Stimulated activated naive CD8-positive, alpha-beta T cell treated with anti-CD3 and anti-CD28 coated beads, Interleukin-15, amount 100 ng/mL, for 72 hours (primary cell): ENCODE measurements at places on chromosomes 4 and X.

DNA sequence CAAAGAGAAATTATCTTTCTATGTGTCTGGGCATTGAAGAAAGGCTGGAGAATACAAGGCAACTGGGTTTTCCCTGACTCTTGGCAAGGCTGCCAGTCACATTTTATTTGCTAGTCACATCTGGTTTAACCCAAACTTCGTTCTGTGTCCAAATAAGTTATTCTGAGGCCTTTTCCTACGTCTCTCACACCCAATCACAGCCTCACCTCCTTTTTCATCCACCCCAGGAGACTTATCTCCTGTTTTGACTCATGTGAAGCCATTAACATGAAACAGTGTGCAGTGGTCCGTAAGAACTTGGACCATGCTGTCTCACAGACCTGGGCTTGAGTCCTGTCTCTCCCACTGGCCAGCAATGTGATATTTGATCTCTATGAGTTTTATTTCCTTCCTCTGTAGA lies 59.3 kb downstream of the CNGA2 start:
- no peak for DNase-seq

DNA sequence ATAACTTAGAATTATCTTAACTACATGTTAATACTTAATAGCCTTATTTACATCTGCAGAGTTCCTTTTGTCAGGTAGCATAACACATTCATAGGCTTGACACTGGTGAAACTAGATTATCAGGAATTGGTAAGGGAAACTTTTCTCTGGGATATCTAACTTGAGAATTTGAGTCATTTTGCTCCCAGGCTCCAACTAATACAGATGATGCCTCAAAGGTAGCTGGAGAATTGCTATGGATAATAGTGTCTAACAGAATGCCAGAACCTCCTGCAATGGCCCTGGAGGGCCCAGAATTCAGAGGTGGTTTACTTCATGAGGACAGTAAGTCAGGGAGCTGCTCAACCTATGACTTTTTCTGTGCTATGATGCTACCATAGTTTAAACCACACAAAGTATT lies 13.9 kb upstream of the TMPRSS11D start:
- no peak for DNase-seq

- no peak for DNase-seq
Measured at GRCh38 chrX:124634363-124634762, 288.0 kb downstream of the SH2D1A start.

DNA sequence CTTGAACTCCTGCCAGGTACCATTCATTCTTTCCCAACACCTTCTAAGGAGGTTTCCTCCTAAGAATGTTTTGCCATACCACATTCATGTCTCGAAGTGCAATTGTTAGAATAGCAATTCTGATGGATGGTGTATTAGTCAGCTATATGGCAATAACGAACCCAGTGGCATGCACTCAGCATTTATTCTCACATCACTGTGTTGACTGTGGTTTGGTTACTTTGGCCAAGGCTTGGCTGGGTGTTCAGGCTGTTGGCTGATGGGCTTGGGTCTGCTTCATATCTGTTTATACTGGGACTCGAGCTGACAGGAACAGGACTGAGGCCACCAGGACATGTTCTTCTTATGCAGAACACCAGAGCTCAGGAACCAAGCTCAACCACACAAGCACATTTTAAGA lies 31.7 kb downstream of the PSAPL1 start:
- DNase-seq = no peak

- no peak for DNase-seq
Measured at GRCh38 chr4:144288011-144288903, 147.7 kb upstream of the GYPA start.

- DNase-seq = no peak
Measured at GRCh38 chrX:129706400-129707072, 32.2 kb upstream of the XPNPEP2 start.
